ENCODE measurements at places on chromosomes 5 and 9.

GRCh38 chr9:92716557-92716956 lies 46.6 kb upstream of the IPPK start:
- peak; percentile 73 for DNase-seq

DNA sequence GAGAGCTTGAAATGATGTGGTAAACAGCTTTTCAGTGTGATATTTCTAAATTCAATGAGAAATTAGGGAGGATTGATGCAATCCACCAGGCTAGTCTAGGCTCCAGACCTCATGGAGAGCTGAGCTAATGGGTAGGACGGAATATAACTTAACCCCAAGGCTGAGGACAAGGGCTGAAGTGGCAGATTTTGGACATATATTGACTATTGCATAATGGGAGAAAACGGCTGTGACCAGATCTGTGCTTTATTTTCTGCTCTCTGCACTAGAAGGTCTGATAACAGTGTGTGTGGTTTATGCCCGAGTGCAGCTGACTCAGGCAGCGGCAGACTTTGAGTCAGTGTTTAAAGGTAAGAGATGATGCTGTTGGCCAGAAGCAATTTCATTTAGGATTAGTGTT lies 70.6 kb downstream of the ACTBL2 start:
- DNase-seq: no peak

DNA sequence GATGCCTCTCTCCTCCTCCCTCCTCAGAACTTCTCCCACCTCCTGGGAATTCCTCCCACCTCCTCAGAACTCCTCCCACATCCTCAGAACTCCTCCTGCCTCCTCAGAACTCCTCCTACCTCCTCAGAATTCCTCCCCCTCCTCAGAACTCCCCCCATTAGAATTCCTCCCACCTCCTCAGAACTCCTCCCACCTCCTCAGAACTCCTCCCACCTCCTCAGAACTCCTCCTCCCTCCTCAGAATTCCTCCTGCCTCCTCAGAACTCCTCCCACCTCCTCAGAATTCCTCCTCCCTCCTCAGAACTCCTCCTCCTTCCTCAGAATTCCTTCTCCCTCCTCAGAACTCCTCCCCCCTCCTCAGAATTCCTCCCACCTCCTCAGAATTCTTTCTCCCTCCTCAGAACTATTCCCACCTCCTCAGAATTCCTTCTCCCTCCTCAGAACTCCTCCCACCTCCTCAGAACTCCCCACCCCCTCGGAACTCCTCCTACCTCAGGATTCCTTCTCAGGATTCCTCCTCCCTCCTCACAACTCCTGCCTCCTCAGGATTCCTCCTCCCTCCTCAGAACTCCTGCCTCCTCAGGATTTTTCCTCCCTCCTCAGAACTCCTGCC lies 23.9 kb downstream of the SLC46A2 start:
- DNase-seq: no peak

DNA sequence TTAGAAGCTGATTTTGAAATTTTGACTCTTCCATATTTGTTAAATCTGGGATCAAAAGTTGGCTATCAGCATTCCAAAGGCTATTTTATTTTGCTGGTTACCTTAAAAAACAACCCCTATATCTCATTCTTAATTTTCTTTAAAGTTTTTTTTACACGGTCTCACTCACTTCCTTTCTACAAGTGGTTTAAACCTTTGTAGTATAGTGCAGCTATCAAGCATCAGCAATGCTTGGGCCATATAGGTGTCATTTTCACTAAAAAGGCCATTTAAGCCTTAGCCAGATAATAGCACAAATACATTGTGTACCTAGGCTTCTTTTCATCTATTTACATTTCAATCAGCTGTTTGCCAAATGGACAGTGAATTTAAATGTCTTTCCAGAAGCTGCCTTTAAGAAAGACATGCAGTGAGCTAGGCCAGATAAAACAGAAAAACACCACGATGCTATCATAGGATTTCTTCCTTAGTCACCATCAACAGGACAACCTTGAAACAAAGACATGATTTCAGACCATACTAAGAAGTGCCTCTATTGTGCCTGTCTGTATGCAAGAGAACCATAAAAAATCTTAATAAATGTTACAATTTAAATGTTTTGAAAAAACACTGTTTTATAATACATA lies 104.2 kb downstream of the RAPGEF6 start:
- no peak for DNase-seq

- DNase-seq: no peak
Observed at GRCh38 chr9:6915635-6916034, 157.9 kb downstream of the KDM4C start.

DNA sequence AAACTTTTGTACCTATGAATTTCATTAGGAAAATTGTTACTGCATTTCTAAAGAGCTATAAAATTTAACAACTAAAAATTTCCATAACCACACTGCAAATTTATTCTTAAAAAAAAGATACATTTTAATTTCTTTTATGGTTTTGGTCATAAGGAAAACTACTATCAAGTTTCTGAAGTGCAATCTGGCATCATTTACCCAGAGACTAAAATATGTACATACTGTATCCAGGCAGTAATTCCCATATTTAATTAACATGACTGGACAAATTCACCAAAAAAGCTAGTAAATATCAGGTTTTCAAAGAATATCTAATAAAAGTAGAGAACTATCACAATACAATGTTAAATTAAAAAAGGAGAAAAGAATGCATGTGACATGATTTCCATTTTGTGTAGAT lies 20.7 kb downstream of the PUM3 start:
- no peak for DNase-seq

GRCh38 chr5:93586736-93587596 lies 3.9 kb downstream of the NR2F1 start:
- no peak for DNase-seq

GRCh38 chr9:105855987-105856386 lies 161.6 kb downstream of the TMEM38B start:
- DNase-seq: no peak

- no peak for DNase-seq
Observed at GRCh38 chr9:6086006-6086655, 70.7 kb upstream of the RANBP6 start.

GRCh38 chr9:136721339-136722092 lies 9.1 kb downstream of the DIPK1B start:
- DNase-seq: no peak

DNA sequence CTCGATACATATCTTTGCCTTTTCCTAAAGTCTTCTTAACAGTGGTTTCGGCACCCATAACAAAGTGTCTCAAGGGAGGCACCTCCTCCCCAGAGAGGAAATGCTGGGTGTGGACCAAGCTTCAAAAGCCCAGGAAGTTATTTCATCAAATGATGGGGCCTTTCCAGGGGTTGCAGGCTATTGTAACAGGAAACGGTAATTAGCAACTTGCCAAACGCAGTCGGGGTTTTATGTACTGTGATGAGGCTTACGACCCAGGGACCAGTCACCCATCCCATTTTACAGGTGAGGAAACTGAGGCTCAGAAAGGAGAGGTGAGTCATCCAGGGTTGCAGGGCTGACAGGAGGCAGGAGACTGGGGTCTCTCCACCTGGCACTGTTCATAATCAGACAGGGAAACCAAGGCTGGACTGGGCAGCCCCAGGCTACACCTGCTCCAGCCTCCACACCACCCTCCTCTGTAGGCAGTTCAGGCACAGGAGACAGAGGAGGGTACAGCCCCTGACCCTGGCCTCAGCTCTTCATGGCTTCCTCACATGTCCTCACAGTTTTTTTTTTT lies 30.0 kb upstream of the SUSD3 start:
- peak; percentile 42 for DNase-seq

DNA sequence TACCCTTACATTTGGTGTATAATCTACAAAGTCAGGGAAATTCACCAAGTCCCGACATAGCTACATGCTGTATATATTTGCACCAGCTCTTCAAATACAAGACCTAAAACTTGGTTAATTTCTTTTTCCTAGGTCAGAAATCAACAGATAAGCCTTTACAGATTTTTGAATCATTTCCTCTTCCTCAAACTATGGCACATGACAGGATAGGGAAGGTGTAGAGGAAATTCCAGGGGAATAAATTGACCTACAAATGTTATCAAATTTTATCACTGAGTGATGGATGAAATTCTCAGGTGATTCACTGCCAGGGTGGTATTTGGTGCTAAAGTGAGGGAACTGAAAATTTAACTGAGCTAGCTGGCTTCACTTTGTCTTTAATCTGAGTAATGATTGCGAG lies 360.0 kb downstream of the BNC2 start:
- no peak for DNase-seq

DNA sequence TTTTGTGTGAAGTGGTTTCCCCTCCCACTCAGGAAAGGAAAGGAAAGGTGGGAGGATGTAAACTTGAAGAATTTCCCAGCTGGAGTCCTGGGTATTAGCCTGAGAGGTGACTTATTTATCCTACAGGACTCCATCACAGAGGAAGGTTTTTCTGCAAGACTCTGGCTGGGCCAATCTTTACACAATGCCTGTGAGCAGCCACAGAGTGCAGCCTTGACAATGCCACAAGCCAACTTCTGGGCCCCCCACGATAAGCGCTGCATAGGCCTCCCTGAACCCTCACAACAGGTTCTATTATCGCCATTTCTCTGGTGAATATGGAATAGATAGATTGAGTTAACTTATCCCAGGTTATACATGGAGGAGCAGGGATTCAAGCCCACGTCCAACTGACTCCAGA lies 12.4 kb downstream of the TTC39B start:
- no peak for DNase-seq

DNA sequence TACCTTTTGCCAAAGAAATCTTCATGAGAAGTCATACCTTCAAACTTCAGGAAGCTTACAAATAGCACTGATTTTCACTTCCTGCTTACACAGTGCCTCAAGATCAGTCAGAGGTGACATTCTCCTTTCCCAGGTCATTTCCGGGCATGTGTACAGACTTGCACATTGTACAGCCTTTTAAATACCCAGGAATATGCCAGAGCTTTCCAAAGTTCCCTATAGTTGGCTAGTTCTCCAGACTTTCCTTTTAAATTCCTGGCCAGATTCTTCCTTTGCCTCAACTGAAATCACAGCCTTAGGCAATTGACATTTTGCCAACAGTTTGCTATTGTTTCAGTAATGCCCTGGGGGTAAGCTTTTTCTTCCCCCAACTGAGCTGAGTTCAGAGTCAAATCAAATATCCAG lies 47.2 kb downstream of the RFX3 start:
- DNase-seq: no peak

- DNase-seq: no peak
Observed at GRCh38 chr9:97695995-97696802, 941 bp downstream of the XPA start.

DNA sequence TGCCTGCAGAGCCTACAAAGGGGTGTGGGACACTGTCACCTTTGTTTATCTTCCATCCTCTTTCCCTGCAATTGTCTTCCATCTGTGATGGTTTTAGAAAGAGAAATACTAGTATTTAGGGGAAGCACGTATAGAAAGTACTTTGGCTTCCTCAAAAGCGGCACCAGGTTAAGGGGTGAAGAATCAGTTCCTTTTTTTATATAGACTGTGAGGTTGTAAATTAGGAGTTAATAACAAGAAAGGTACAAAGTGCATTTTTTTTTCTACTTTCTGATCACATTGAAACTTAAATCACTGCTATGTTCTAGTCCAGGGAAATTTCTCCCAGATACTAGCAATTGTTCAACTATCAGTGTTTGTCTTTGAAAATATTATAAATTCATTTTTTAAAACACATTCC lies 219.3 kb downstream of the CEMIP2 start:
- DNase-seq: no peak

DNA sequence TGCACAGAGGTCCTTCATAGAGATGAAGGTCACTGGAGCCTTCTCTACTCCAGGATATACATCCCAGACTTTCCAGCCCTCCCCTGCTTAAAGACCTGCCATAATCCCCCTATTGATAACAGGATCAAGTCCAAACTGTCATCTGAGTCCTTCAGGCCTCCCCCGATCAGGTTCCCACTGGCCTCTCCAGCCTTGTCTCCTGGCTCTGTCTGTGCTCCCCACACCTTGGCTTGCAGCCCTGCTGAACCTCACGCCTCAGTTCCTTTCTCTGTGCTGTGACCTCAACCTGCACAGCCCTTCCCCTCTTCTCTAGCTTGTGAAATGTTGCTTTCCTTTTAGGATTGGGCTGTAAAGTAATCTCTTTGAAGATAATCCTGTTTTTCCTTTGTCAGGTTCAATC lies 2.5 kb upstream of the HRH2 start:
- no peak for DNase-seq

GRCh38 chr9:130868230-130868629 lies 28.4 kb downstream of the QRFP start:
- no peak for DNase-seq

GRCh38 chr9:100170085-100170484 lies 71.0 kb downstream of the INVS start:
- DNase-seq: no peak

DNA sequence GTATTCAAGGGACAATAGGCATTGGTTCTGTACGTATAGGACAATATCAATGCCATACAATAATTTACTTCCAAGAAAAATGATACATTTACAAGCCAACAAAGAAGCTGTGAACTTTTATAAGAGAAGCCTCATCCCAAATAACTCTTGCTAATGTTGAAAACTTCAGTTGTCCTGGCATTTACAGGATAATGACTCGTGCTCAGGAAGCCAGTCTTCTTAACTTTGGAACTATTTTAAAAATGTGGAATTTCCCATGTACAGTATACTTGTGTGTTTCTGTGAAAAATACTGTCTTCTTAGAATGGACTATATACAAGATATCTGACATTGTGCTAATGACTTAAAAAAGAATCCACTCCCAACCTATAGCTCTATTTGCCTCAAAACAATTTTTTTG lies 1479.3 kb upstream of the CDH9 start:
- DNase-seq: no peak

DNA sequence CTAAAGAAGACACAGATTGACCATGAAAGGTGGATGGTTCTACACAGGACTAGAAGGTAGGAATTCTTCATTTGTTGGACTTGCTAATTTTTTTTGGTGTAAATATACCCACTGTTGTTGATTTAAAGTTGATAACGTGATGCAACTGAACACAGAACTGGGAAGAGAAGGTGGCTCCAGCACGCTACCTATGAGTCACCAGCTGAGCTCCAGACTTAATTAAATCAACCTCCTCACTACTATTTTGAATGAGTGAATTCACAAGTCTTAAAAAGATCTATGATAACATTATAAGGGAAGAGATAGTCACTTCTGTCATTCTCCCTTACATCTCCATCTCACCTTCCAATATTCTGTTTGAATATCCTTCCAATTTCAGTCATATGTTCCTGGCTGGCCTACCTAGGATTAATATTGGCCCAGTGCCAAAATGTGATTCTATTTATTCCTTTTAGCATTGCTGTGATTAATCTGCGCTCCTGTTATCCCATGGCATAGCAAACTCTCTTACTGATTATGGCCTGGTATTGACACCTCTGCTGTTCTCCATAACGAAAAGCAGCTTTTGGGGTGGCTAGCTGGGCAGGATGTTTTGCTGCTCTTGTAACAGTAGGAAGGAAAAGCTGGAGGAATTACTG lies 135.9 kb upstream of the CCDC152 start:
- DNase-seq: no peak

- DNase-seq: no peak
Observed at GRCh38 chr5:65137631-65138030, 344.1 kb downstream of the ADAMTS6 start.

- no peak for DNase-seq
Observed at GRCh38 chr5:464843-465590, 22.0 kb downstream of the EXOC3 start.

- DNase-seq: peak; percentile 56
Observed at GRCh38 chr5:138352722-138353559, 456 bp downstream of the KDM3B start.

All from activated CD4-positive, alpha-beta T cell treated with anti-CD3 and anti-CD28 coated beads for 1 hour (primary cell).